ENCODE measurements at places on chromosomes 6 and 20.

DNA sequence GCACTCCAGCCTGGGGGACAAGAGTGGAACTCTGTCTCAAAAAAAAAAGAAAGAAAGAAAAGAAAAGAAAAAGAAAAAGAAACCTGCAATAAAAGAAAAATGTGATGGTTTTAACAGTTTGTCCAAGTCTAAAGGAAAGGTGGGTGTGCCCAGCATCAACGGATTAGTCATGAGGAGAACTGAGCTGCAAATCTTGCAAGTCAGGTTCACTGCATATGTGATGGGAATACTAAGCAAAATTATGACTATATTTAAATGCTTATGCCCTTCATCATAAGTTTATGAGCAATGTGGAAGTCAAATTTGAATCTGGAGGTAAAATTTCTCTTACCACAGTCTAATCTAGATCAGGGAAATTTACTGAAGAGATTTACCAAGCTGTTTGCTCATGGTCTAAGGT lies 13.1 kb upstream of the CDK19 start:
- no peak for DNase-seq

GRCh38 chr6:157152556-157152955 lies 170.8 kb downstream of the TMEM242 start:
- no peak for DNase-seq

GRCh38 chr6:74851596-74851995 lies 354.3 kb downstream of the COL12A1 start:
- DNase-seq, result no peak

DNA sequence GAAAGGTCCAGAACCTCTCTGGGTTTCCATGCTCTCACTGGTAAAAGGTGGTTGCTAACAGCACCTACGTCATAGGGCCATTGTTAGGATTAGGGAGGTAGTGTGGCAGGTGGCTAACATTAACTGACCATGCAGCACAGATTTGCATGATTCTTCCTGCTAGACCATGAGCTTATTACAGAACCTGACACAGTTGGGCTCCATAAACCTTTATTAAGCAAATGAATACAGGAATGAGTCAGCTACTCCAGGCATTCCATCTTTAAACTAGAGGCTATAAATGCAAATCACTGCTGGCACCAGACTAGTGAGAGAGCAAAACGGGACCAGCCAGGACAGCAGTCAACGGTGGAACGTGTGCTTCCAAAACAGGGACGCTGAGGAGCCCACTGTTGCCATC lies 440.1 kb downstream of the PTPRT start:
- DNase-seq, result no peak

DNA sequence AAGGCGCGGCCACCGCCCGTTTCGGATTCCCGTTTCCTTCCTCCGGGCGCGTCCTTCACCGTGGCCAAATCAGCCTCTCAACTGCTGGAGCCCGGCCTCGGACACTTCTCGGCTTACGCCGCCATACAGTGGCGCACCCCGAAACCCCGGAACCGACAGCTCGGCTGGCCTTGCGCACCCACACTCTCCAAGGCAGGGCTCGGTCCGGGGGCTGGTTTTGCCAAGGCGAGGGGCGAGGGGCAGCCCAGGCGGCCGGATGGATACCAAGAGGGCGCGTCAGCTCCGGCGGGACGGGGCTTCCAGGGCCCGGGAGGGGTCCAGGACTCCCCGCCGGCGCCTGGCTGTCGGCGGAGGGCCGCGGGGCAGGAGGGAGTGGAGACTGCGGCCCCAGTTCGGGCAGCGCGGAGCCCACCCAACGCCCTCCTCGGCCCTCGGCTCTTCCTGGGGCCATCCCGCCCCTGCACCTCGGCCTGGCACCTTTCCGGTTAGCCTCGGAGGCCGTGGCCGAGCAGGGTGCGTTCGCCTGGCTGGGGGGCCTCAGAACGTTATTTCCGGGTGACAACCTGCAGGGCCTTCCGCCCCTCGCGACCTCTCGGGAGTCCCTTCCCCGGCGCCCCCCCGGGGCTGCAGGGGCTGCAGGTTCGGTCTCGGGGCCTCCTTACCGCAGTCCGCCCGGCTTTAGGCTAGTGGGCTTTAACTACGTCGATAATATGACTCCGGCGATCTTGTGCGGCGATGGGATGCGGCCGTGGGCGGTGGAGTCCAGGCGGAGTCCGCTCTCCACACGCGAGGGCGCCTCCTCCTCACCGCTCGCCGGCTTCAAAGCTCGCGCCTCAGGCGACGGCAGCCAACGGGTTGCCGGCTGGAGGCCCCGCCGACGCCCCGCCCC lies 697 bp upstream of the CEP43 start:
- peak; percentile 4 for DNase-seq

DNA sequence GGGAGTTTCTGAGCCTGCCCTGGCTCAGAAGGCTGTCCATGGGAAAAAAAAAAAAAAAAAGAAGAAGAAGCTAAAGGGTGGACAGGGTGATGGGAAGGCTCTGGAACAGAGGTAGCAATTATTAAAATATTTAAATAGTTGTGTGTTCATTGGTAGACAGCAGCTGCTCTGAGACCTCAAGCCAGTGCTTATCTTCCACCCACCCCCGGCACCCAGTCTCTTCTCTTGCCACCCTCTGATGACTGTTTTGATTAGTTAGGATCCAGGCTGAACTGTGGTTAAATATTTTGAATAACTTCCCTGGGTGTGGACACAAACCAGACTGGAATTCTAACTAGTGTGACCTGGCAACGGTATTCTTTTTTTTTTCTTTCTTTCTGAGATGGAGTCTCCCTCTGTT lies 16.9 kb upstream of the SRSF3 start:
- DNase-seq, result no peak

DNA sequence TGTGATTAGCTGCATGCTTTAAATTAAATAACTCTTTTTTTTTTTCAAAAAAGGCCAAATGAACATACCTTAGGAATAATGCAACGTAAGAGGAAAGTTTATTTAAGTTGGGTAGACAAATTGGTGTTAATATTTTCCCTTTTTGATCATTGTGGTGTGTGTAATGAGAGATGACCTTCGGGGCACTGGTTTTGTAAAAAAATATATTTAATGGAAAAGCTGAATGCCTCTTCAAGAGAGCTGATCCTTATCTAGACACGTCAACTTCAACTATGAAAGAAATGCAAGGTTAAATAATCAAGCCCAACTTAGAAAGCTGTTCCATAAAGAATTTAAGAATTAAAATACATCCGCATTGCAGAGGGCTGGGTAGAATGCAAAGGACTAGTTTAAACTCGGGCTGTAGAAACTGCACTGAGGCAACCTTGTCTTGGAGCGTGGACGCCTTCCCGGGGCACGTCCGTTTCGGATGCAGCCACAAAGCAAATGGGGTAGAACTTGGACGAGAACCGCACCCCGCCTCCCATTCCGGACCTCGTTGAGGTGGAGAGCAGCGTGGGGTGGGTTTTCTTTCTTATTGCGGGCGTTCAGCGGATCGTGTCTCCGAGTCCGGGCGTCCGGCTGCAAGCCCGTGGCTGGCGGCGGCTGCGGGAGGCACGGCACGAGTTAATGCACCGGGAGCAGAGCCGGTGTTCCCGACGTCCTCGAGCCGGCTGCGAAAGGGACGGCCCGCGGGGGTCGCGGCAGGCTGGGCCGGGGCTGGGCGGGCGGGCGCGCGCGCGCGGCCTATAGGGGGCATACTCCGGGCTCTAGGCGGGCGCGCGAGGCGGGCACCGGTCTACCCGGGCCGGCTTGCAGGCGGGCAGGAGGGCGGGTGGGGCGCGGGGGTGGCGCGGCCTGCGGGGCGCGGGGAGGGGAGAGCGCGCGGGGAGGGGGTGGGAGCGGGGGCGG lies 1.9 kb downstream of the JARID2 start:
- peak; percentile 48 for DNase-seq

DNA sequence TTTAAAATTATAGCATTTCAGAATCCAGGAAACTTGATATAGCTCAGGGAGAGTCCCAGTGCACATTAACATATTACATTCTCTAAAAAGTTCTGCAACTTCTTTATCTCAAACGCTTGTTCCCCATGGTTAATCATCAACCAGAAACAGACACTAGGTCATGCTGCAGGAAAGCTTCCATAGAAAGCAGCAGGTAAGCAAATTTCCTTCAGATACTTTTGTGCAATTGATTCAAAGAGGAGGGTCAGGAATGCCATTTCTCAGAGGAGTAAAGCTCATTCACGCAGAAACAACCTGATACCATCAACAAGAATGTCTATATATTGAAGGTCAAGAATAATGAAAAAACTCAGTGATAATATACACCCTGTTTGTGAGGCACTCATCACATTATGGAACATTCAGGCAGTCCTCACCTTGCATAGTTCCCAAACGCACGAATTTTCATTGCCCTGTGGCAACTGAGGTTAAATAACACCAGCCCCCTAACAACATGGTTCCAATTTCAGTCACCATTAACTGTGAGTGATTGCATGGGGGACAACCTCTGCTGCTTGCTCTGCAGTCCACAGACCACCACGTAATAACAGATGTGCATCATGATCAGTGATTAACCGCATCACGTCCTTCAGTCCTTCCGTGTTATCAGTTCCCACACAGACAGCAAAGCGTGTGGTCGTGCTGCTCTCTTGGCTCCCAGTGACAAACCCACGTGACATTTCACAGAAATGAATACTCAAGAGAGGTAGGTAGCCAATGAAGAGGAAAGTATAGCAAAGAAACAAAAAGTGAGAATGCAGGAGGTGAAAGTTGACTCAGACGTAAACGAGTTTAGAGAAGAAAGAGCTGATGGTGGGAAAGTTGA lies 95.7 kb downstream of the LY86 start:
- no peak for DNase-seq

GRCh38 chr6:138446821-138447220 lies 42.8 kb downstream of the HEBP2 start:
- no peak for DNase-seq

DNA sequence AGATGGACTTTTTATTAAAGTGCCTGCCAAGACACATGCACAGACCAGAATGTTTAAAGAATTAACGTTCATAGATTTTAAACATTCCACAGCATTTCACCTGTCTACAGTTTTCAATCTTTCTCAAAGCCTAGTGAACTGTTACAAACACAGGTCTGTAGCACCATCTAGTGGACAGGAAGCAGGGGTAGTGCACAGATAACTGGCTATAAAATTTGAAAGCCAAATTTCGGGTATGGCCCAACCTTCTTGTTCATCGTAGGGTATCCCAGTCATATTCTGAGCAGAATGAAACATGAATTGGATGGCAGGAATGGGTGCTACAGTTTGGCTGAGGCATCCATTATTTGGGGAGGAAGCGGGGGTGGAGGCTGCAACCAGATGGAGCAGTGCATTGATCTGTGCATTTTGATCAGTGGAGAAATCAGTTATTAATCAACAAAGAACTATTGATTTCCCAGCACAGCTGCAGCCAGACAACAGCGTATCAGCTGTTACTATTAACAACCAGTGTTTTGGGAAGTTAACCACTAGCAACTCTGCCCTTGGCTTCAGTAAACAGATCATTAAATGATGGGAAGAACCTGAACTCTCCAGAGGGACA lies 56.1 kb upstream of the B3GAT2 start:
- DNase-seq, result no peak

DNA sequence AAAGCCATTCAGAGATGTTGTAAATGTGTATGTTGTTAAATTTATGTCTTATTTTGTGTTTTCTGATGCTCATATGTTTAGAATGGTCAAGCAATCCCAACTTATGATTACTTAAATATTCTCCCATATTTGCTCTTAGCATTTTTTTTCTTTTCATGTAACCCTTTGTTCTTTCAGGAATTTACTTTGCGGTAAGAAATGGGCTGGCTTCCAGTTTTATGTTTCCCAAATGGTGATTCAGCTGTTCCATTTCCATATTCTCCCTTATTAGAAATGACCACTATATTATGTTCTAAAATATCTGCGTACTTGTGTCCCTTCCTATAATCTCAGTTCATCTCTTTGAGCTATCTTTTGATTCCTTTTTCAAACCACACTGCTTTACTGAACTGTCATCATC lies 113.7 kb downstream of the CDH26 start:
- DNase-seq, result no peak

DNA sequence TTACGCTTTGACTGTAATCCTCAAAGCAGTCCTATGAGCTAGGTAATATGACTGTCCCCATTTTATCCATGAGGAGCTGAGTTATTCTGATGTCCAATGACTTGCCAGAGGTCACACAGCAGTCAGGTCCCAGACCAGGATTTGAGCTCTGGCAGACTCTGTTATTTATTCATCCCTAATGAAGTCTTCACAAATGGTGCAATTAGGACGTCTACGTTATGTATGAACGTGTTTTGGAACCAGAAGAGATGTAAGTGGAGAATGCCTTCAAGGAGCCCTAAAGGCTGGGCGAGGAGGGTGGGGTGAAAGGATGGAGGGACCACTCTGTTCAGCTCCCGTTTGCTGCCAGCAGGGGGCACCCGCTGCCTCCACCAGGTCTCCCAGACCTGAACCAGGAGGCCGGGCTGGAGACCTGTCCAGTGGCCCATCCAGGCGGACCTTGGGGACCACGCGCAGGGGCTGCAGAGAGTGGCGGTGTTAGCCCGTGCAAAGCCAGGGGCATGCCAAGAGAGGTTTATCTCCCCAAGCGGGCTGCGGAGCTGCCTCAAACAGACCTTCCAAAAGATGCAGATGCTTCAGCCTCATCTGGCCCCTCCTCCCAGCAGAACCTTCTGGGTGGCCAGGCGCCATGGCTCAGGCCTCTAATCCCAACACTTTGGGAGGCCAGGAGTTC lies 15.2 kb upstream of the ZNF335 start:
- peak; percentile 69 for DNase-seq

DNA sequence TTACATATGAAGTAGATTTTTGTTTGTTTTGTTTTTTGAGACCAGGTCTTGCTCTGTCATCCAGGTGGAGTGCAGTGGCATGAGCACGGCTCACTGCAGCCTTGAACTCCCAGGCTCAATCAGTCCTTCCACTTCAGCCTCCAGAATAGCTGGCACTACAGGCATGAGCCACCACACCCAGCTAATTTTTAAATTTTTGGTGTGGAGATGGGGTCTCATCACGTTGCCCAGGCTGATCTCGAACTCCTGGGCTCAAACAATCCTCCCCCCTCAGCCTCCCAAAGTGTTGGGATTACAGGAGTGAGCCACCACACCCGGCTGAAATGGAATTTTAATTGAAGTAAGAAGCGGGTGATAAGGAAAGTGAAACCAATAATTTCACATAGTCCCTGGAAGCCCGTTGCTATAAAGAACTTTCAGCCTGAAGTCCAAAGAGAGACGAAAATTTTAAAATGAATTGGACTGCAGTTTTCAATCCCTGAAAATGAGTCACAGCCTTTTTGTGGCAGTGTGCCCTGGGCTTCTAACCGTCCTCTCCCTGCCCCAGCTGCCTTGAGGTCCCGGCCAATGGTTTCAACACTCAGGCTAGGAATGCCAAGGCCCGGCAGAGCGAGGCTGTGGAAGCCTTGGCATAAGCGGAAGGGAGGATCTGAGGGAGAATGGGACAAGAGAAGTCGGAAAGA lies 757 bp downstream of the RAET1E start:
- DNase-seq, result no peak

- no peak for DNase-seq
These were observed 81.2 kb upstream of the MAN1A1 start for GRCh38 chr6:119430805-119431204.

DNA sequence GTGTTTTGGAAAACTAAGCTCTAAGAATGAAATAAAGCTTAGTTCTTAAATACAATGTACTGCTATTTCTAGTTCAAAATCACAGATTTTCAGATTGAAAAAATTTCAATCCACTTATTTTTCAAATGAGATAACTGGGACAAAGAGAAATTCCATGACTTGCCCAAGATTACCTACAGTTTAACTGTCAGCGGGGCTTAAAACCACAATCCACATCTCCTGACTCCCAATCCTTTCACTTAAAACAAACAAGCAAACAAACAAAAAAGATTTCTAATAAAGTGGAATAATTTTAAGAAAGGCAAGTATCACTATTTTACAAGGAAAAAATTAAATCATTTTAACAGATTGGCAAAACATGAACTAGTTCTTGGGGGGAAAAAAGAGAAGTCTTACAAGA lies 4.2 kb downstream of the PHIP start:
- DNase-seq, result no peak

Measured in stimulated activated CD4-positive, alpha-beta T cell treated with anti-CD3 and anti-CD28 coated beads, TNF-alpha, amount 100 ng/mL, for 4 hours (primary cell).